Activated CD4-positive, alpha-beta T cell treated with anti-CD3 and anti-CD28 coated beads, Interleukin-2, Interleukin-6, amounts not matched to agents 100 ng/mL and 50 ng/mL, durations not matched to agents 16 hours and 8 hours (primary cell): ENCODE measurements at places on chromosomes 1 and 21.
A peak's percentile ranks its signal among the peaks of the same experiment; 100 is the strongest.

- DNase-seq = peak; percentile 13
These were observed 23.2 kb downstream of the C1orf94 start for GRCh38 chr1:34199927-34200326.

DNA sequence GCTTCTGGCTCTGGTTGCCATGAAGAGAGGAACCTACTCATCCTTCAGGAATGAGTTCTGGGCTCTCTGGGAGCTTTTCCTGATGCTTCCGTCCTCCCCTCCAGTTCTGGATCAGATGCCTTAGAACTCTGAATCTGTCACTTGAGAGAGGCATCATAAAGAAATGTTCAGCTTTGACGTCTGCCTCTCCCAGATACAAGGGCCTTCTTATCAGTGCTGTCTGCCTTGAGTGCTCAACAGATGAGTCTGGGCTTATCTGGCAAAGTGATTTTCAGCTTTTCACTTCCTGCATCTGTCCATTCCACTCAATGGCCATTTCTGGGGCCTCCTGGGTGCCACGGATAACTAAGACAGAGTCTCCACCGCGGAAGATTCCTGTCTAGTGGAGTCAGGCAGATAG, 12.3 kb upstream of the OTUD3 start:
- DNase-seq = no peak

GRCh38 chr1:51644533-51645197, 27.8 kb downstream of the OSBPL9 start:
- no peak for DNase-seq

- DNase-seq = no peak
These were observed 31.3 kb downstream of the C8B start for GRCh38 chr1:56934430-56935060.

DNA sequence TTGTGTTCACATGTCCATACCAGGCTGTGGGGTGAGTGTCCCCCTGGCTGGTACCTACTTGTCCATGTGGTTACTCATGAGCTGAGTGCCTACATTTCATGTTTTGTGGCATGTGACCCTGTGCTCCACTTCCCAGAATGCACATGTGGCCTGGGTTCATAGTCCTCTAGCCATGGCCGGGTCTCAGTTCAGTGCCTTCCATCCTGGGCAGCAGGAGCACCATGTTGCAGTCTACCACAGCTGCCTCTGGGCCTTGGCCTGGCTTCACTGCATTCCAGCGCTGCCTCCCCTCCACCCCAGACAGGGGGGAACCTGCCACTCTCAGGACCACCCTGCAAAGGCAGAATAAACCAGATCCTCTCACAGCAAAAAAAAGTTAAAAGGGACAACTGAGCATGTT, 5.5 kb downstream of the CEPT1 start:
- DNase-seq = no peak

DNA sequence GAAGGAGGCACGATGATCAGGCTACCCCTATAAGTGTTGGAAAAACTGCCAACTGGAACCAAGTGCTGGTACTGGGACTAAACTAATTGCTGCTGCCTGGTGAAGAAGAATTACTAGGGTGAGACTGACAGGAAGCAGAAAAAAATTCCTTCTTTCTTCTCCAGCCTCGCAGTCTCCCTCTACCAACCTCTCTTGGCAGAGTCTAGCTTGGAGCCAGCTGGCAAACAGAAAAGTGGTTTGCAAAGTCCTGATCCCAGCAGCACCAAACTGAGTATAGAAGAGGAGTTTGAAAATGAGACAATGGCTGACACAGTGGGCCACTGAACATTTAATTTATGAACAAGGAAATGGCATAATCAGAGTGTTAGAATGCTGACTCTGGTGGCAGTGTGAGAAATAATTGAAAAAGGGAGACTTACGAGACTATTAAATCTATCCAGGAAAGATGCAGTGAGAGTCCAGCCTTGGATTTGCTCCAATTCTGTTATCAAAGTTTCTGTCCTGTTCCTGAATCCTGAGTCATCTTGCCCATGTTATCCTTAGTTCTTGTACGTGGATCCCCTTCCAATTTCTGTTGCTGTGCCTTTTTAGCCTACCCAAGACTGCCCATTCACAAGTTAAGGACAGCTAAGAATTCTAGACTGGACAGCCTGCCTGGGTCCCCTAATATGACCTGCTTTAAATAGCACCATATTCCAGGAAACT, 23.7 kb upstream of the DISP1 start:
- no peak for DNase-seq

- DNase-seq = no peak
These were observed 51.2 kb downstream of the RNF2 start for GRCh38 chr1:185096531-185096930.

DNA sequence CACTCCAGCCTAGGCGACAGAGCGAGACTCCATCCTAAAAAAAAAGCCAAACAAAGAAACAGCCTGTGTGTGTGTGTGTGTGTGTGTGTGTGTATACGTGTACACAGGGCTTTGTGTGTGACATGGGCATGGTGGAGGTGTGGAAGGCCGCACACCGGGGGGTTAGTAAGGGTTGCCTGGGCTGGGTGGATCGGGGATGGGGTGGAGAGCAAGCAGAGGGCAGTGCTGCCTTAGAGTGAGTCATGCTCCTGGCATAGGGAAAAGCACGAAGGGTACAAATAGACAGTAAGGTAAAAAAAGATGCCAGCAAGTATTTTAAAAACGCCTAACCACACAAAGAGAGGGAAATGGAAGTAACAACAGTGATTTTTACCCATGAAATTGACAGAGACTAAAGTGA, 6.2 kb downstream of the PRMT2 start:
- no peak for DNase-seq

DNA sequence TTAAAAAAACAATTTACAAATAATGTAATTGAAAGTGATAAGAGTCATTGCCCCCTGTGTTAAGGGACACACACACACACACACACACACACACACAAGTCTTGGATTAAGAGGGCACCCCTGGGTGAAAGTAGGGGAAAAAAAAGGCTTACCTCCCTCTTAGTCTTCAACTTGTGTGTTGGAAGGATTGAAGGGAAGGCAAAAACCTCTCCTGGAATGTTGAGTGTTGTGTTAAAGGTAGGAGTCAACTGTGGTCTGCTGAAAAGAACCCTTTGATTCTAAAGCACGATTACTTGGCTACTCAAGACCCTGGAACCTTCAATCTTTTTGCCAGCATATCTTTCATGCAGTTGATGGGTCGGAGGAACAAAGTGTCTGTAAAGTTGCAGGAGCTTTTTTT, 6.4 kb downstream of the PBX1 start:
- DNase-seq = no peak

DNA sequence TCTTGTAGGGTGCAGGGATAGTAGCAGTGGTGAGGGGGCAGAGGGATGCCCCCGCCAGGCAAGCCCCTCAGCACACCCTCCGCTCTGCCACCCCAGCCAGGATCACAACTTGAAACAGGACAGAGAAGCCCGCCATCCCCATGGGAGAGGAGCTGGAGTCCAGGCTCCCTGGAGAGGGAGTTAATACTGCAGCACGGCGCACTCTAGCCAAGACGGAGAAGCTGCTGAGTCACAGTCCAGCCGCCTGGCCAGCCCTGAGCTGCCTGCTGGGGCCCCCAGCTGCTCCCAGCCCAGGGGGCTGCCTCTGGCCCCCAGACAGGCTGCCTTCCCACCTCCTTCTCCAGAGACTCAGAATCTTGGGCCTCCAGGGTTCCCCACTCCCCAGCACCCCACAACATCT, 87.2 kb downstream of the SYT2 start:
- no peak for DNase-seq

DNA sequence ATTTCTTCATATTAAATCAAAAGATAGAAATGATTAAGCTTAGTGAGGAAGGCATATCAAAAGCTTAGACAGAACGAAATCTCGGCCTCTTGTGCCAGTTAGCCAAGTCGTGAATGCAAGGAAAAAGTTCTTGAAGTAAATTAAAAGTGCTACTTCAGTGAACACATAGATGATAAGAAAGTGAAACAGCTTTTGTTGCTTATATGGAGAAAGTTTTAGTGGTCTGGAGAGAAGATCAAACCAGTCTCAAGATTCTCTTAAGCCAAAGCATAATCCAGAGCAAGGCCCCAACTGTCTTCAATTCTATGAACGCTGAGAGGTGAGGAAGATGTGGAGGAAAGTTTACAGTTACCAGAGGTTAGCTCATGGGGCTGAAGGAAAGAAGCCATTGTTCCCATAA, 88.4 kb downstream of the ADGRL2 start:
- no peak for DNase-seq

GRCh38 chr1:207055386-207056001, 2.4 kb downstream of the PFKFB2 start:
- DNase-seq = no peak

- DNase-seq = no peak
These were observed 6.4 kb downstream of the DSCAM start for GRCh38 chr21:40840401-40841125.

GRCh38 chr21:45880097-45881068, 101.2 kb upstream of the COL6A1 start:
- peak; percentile 82 for DNase-seq

DNA sequence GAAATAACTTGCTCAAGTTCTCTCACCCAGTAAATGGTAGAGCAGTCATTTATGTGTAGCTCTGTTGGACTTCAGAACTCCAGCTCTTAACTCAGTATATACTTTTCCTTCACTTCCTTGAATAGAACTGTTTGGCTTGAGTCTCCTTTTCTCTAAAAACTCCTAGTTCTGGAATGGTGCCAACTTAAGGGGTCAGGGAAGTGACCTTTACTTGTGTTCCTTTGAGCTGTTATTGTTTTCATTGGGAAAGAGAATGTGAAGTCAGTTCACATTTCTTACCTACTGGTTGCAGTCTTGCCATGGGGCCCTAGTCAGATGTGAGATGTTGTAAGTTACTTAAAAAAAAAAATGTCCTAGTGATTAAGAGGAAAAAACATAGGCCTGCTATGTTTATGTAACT, 77.0 kb upstream of the MACF1 start:
- no peak for DNase-seq

DNA sequence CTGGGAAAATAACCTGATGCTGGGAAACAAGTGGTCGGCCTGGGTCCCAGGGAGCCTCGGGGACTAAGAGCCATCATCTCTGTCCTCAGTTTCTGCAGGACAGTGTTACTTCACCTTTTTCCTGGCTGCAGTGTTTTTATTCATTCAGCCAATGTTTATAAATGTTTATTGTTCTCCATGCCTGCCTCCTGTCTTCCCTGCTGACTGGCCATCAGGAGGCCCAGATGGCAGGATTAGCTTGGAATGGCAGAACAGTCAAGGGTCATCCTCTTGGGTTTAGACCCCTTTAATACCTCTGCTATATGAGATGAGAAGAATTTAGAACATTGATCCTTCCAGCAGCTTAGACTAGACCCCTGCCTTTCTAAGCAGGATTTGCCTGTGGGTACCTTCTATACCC, 13.3 kb downstream of the MAPKAPK2 start:
- no peak for DNase-seq

DNA sequence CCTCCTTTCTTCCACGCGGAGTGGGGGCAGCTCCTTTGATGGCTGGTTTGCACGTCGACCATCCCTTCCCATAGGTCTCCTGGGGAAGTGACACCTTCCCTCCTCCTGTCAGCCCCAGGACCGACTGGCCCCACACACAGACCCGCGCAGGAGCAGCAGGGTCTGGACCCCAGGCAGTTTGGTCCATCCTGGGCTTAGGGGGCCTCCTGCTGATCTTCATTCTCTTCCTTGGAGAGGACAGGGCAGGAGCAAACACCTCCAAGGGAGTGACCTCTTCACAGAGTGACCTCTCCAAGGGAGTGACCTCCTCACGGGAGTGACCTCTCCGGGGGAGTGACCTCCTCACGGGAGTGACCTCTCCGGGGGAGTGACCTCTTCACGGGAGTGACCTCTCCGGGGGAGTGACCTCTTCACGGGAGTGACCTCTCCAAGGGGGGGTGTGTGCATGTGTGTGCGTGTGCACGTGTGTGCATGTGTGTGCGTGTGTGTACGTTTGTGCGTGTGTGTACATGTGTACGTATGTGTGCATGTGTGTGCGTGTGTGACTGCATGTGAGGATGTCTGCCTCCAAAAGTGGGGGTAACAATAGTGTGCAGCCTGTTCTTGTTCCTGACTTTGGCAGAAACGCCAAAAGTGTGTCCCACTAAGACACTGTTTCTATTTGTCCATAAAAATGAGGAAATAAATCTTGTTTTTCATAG, 29.8 kb downstream of the COL6A1 start:
- no peak for DNase-seq

- DNase-seq = no peak
These were observed 66.8 kb downstream of the EPB41 start for GRCh38 chr1:28981210-28981609.
